ENCODE measurements at places on chromosomes 3 and 15.
A peak's percentile ranks its signal among the peaks of the same experiment; 100 is the strongest.

GRCh38 chr3:52232279-52233107, 6.5 kb downstream of the TWF2 start:
- no peak for DNase-seq

- no peak for DNase-seq
Measured at GRCh38 chr3:50840983-50841489, 166.3 kb downstream of the DOCK3 start.

GRCh38 chr3:186807231-186807630, 949 bp upstream of the RFC4 start:
- no peak for DNase-seq

DNA sequence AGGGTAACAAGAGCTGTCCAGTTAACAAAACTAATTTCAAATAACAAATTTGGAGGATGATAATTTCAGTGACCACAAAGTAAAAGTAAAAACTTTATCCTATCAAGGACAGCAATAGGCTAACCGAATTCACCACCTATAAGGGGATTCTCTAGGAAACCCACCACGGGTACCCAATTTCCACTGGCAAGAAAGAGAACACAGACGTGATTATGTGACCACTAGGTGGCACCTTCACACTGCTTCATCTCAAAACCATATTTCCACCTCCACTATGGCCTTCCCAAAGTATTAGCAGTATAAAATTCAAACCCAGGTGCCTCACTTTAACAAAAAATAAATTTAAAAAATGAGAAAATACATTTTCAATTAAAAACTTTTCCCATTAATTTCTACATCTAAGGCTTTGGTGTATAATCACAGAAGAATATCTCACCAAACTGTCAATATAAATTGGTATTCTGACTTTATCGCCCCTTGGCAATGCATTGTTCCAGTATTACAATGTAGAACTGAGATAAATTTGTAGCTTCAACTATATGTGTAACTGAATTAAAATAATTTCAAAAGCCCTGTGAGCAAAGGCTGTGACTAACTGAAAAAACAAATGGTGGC, 96.5 kb downstream of the FSIP1 start:
- peak; percentile 13 for DNase-seq

DNA sequence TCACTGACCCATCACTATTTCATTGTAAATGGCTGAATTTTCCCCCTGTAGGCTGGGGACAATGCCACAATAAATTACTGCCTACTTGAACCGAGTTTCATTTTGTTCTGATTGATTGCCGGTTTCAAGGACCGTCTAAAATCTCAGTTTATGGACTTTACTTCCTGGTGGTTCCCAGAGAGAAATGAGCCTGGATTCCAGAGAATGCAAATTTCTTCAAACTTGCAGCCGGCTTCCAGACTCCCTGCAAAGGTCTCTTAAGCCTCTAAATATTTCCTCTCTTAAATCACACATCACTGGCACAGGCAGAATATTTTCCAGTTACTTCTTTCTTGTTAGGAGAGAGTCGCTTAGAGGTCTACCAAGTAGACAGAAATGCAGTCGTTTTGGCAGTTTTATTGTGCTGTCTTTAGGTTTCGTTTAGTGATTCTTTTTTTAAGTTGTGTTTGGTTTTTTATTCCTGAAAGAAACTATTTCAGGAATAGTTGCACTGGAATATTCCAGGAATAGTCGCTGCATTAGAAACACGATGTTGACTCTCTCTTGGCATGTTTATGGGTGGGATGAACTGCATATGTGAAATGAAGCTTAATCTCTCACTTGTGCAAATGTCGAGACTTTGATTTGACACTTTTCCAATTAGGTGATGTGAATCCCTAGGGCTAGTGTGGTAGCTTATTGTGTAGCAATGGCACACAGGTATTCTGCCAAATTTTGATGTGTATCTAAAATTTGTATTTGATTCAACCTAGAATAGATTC, 284.1 kb upstream of the NR2E3 start:
- DNase-seq, result no peak

- DNase-seq, result no peak
Measured at GRCh38 chr15:45549541-45550220, 27.1 kb upstream of the SLC30A4 start.

DNA sequence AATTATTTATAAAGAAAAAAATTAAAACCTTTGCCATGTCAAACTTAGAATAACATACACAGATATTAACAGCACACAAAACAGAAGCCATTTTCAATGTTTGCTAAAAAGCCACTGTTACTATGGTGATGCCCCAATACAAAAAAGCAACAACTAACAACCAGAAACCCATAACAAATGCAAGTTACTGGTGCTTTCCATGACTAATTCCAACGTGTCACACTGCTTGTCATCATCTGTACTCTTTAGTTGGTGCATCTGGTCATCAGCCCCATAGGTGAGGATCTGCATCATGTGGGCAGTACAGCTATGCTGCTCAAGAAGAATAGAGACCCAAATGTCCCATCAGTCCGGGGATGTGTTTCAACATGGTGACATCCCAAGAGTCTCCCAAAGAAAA, 52.8 kb downstream of the ATP8B4 start:
- no peak for DNase-seq

GRCh38 chr3:180447136-180447535, 154.8 kb upstream of the TTC14 start:
- DNase-seq, result no peak

DNA sequence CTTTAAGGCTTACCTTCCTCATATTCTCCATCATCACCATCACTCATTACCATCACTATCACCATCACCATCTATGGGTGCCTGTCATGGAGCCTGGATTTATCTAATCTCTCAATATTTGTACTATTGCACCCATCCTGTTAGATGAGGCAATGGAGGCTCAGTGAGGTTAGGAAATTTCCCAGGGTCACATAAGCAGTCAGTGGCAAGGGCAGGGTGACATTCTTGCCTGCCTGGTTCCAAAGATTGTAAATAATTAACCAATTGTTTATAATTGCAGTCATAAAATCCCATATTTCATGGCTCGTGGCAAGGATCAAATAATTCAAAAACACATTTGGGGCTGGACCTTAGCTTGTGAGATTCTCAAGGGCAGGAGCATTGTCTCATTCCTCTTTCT, 55.2 kb downstream of the MGLL start:
- DNase-seq, result peak; percentile 89

- no peak for DNase-seq
Measured at GRCh38 chr3:194249323-194250097, 101.6 kb downstream of the CPN2 start.

- no peak for DNase-seq
Measured at GRCh38 chr3:101903451-101903871, 54.1 kb downstream of the NFKBIZ start.

DNA sequence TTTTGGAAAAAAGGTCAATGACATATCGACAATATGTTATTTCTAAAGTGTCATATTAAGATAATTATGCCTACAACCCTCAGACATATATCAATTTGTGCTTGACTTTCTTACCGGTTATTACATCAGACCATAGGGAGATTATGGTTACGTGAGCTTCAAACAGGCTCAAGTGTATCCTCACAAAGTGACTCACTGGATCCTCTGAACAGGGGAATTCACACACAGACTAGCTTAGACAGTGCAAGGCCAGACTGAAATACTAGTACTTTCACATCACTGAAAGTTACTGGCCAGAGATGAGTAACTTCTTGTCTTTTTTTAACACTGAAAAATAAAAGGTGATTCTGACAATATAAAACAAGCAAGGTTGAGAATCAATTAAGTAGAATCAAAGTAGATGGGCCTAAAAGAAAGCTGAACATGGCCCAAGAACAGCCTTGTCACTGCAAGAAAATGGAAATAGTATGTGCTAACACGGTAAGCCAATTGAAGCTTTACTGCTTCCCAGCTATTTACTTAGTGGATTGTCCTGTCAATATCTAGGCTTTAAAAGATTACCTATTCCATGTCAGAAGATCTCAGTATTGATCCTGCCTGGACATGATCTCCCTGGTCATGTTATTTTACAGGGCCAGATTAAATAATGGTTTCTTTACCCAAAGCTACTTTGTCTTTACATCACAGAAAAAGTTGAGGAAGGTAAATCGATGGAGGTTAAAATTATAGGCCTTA, 848.6 kb downstream of the ROBO1 start:
- DNase-seq, result peak; percentile 19

- DNase-seq, result no peak
Measured at GRCh38 chr3:123163141-123163540, 38.6 kb upstream of the SEC22A start.

- no peak for DNase-seq
Measured at GRCh38 chr3:13748276-13748879, 131.5 kb downstream of the WNT7A start.

- no peak for DNase-seq
Measured at GRCh38 chr3:184514171-184514490, 47.5 kb upstream of the EPHB3 start.

GRCh38 chr3:30320392-30320791, 286.0 kb upstream of the TGFBR2 start:
- no peak for DNase-seq

- peak; percentile 21 for DNase-seq
Measured at GRCh38 chr3:112519424-112520001, 20.2 kb upstream of the BTLA start.

GRCh38 chr3:17709236-17709810, 33.1 kb downstream of the TBC1D5 start:
- no peak for DNase-seq

GRCh38 chr3:120470870-120471269, 20.1 kb upstream of the FSTL1 start:
- no peak for DNase-seq

DNA sequence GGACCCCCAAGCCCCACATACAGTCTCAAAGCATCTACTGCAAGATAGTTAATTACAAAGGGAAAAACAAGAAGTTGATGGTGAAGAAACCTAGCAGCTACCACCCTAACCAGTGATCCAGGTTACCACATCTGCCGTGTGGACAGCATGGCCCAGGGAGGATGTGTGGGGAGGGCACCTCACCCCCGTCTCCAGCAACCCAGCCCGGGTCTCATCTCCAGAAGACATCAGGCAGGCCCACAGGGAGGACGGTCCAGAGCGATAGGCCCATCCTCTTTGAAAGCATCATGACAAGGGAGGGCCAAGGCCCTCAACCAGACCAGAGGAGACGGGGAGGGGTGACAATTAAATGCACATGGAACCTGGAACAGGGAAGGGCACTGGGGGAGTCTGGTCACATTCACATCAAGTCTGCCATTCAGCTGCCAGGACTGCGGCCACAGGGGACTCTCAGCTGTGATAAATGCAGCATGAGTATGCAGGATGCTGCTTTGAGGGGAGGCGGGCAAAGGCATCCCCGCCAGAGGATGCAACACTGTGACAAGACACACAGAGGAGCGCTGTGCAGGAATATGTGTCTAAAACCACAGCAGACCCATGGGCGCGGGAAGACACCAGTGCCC, 18.8 kb downstream of the ZXDC start:
- DNase-seq, result no peak

- no peak for DNase-seq
Measured at GRCh38 chr3:176005564-176005963, 1146.4 kb downstream of the NAALADL2 start.

DNA sequence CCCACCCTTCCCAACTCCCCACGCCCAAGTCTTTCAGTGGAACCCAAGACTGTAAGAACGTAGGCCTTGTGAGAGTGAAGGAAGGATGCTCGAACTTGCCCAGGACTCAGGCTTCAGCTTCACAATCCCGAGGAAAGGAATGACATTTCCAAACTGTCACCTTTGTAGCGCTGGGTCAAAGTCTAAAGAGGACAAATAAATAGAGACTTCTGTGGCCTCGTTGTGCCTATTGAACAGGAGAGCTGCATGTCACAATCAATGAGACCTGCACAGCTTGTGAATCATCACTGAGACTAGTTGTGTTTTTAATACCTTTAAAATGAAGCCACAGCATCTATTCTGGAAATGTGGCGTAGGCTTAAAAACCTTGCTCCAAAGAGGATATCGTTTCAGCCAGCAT, 222.8 kb upstream of the ST8SIA2 start:
- DNase-seq, result peak; percentile 59

DNA sequence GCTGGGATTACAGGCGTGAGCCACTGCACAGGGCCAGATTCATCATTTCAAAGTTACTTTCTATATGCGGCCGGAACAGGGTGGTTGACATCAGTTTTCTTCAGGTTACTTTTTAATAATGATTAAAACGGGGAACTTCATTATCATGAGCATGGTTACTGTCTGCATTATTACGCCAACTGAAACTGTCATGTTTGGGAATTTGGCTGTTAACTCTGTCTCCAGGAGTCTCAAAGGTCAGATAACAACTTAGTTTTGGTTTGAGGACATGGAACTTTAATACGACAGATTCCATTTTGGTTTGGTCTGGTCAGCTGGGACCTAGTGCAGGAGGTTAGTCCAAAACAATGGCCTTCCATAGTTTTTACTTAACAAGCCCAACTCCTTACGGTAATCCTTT, 8.5 kb downstream of the CYP8B1 start:
- no peak for DNase-seq

DNA sequence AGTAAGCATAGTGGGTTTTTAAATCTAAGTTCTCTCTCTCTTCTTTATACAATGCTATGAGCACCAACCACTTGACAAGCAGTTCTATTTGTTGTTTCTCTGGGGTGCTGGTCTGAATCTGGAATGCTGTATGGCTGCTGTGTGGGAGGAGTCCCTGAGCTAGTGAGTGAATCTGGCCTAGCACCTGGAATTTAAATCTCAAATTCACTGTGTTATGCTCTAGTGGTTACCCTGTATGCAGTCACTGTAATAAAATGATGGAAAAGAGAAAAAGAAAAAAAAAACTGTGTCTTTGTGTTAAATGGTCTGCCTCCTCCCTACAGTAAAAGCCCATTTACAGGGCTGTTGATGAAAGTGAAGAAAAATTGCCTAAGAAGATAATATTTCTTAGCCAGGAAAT, 155.0 kb downstream of the ATP8B4 start:
- no peak for DNase-seq

DNA sequence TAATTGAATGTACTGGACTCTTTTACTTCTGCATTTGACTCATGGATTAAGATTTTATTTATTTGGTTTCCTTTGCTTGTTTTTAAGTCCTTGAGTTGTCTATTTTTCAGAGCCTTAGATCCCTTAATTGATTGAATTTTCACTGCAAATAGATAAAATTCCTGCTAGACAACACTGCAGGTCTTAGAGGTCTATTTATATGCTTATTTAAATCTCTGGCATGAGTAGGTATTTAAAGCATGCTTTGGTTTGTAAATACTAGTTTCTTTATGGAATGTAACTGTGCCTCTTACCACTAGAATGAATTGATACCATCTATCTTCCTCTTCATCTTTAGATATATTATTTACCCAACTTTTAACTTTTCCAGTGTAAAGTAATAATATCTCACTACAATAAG, 20.0 kb downstream of the PLSCR5 start:
- no peak for DNase-seq

GRCh38 chr3:146777941-146778340, 172.8 kb upstream of the PLSCR5 start:
- DNase-seq, result no peak

GRCh38 chr3:188060264-188060835, 93.6 kb upstream of the LPP start:
- no peak for DNase-seq

GRCh38 chr15:57861815-57862586, 155.5 kb downstream of the POLR2M start:
- no peak for DNase-seq
